ENCODE measurements at places on chromosomes 11 and 22. TPM values are rescaled to one million over a fixed set of nuclear protein-coding genes. Genes with fewer than 3 reads are reported as not detected.

USH1C gene
- 81.7 TPM for total RNA-seq

PRPF19 gene
- total RNA-seq, result 61.1 TPM

ROM1 gene
- 11.9 TPM for total RNA-seq

PEX26 gene
- total RNA-seq, result 123 TPM

SYT9 gene
- 0.57 TPM for total RNA-seq

OR4A16 gene
- total RNA-seq, result not detected

TESMIN gene
- 4.8 TPM for total RNA-seq

DNA sequence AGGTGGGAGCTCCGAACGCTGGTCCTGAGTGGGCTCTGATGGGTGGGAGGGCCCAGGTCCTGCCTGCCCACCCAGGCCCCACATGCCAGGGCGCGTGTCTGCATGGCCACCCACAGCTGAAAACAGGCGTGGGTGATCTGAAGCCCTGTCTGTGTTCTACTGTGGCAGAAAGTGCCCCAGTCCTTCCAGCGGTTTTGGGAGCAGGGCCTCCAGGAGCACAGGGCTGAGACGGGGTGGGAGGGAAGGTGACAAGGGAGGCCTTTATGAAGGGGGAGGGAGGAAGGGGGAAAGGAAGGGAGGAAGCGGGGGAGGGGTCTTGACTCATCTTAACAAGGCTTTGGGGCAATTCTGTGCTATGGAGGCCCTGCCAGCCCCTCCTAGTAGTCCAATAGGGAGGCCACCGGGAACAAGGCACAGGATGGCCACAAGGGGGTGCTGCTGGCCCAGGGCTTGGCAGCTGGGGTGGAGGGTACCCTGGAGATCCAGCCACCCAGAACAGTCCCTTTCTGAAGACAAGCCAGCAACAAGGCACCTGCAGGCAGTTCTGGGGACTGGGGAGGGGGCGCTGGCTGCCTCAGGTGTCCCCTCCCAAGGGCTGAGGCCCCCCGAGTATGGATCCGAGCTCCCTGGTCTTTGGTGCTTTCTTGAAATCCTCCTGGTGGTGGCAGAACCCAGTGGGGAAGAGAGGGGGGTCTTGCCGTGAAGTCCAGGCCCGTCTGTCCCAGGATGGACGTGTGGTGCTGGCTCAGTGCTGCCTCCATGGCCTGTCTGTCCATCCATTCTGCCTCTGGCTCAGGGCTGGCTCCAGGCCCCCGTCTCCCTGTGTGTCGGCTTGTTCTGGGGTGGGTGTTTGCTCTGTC is 6.3 kb upstream of the FADS3 start:
- peak; percentile 82 for DNase-seq

DNA sequence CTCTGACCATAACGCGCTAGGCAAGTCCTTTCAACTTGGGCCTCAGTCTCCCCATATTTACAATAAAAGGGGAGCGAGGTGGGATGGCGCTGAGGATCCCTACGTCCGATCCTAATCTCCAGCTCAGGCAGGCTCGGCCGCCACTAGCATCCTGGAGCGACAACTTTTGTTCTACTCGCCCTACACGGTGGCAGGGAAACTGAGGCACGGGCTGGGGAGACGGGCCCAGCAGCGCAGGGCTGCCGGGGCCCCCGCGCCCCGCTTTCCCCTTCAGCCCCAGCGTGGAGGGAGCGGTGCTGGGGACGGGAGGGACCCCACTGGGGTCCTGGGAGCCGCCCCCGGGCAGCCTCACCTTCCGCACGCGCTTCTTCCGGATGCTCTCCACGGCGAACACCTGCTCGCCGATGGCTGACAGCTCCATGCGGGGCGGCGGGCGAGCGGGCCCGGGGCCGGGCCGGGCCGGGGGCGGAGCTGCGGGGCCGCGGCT is 413 bp downstream of the CBX7 start:
- no peak for DNase-seq

DNA sequence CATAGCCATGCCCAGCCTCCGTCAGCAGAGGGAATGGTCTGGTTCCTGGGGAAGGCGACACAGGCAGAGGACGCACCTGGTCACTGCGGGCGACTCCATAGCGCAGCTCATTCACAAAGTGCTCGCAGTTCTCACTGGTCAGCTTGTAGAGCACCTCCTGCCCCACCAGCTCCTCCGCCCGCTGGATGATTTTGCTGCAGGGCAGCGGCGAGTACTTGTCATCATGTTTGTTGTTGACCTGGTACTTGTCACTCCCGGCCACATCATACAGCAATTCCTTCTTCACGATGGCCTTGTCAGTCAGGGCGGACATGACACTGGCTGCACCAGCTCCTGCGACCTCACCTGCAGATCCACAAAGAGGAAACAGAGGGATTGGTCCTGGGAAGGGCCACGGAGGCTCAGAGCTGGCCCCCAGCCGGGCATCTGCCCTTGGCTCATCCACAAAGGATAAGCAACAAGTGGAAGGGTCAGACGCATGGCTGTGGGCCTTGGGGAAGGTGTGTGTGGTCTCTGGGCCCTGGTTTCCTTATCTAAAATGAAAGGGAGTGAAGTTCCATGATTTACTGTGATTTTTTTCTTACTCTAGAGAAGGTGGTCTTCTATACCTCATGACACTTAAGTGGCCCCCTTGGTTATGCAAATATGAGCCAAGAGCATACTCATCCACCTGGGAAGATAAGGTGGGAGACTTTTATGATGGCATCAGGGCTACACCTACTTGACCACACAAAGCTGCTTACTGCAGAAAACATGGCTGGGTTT is 24.0 kb downstream of the PLAAT3 start:
- DNase-seq, result no peak

GRCh38 chr11:77147668-77148321 is 19.7 kb downstream of the MYO7A start:
- DNase-seq, result peak; percentile 59

- no peak for DNase-seq
Measured at GRCh38 chr11:84398017-84398626, 1112.0 kb upstream of the CCDC90B start.

DNA sequence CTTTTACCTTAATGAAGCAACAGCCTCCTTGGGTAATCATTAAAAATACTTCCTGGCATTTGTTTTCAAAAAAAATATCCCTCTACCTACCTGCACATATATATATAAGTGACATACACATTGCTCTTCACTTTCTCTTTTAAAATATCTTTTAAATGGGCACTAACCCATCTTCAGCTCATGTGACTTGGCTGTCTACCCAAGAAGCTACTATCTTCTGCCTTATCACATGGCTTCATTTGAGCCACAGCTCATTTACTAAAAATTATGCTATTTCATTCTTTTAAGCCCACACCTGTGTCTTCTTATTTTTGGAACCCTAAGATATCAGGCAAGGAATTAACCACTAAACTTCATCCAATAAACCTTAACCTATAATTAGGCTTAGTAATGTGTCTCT is 37.0 kb upstream of the SOX6 start:
- no peak for DNase-seq

DNA sequence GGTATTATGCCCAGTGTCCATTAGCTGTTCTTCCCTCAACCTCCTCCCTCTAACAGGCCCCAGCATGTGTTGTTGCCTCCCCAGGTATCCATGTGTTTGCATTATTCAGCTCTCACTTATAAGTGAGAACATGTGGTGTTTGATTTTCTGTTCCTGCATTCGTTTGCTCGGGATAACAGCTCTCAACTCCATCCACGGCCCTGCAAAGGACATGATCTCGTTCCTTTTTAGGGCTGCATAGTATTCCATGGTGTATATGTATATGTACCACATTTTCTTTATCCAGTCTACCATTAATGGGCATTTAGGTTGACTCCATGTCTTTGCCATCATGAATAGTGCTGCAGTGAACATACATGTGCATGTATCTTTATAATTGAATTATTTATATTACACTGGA is 82.8 kb downstream of the PRMT3 start:
- DNase-seq, result no peak

DNA sequence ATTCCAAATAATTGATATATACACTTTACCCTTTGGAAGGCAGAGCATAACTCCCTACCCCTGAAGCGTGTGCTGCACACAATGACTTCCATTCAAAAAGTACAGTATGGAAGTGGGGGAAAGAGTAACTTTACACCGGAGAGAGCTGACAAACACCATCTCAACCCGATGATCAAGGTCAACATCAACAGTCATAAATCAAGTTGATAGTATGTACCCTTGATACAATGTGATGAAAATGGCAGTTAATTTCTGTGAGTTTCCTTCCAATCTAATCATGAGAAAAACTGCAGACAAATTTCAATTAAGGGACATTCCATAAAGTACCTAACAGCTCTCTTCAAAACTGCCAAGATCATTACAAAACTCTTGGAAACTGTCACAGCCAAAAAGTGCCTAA is 6.0 kb upstream of the DEUP1 start:
- DNase-seq, result no peak

DNA sequence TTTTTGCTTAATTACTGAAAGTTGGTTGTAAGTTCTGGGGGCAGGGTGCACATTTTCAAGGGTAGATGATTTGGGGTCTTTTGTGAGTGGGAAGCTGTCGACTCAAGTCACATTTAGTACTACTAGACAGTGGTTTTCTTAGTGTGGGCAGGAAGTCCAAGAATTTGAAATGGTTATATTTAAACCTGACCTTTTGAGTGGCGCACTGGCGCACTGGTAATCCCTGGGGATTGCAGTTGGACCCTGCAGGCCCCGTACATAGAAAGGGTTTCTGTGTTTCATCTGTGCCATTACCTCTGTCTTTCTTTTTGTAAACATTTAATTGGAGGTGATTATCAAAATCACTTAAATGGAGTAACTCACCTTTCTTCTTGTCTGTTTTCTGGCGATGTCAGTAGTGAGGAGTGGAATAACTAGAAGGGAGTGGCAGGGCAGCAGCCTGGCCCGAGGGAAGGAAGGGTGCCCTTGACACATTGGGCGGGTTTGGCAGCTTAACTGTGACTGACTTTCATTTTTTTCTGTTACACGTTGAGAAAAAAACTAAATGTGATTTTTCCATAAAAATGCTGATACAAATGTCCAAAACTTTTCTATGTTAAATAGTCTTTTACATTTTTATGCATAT is 101.8 kb upstream of the GAL start:
- no peak for DNase-seq

- no peak for DNase-seq
Measured at GRCh38 chr11:57126766-57127400, 54.9 kb upstream of the LRRC55 start.

- no peak for DNase-seq
Measured at GRCh38 chr11:95599959-95600586, 189.5 kb downstream of the FAM76B start.

DNA sequence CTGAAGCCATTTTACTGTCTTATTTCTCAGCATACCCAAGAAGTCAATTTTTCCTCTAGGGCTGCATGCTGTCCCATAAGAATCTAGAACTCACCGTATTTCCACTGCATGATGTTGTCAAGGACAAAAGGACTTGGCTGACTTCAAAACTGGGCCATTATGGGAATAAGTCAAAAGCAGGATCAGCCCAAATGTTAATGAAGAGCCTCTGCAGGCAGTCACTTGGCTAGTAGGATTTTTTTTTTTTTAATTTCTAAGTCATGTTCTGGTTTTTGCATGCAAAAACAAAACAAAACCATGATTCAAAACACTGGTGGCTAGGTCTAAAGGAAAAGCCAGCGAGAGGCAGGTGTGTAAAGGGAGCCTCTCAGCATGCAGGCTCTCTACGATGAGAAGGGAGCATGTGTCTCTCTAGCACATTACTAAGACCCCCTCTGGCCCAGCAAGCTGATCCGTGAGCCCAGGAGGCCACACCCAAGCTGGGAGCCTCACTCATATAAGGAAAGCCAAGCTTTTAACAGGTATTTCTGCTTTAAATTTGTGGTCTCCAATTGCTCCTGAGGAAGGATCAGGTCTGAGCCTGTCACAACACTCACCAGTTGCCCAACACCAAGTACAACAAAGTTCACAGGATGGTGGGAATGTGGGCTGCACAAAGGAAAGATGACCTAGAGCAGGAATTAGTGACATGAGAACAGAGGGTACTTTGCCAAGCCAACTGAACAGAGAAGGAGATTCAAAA is 21.4 kb upstream of the STK33 start:
- DNase-seq, result no peak

- no peak for DNase-seq
Measured at GRCh38 chr11:33819278-33820035, 45.1 kb upstream of the FBXO3 start.

DNA sequence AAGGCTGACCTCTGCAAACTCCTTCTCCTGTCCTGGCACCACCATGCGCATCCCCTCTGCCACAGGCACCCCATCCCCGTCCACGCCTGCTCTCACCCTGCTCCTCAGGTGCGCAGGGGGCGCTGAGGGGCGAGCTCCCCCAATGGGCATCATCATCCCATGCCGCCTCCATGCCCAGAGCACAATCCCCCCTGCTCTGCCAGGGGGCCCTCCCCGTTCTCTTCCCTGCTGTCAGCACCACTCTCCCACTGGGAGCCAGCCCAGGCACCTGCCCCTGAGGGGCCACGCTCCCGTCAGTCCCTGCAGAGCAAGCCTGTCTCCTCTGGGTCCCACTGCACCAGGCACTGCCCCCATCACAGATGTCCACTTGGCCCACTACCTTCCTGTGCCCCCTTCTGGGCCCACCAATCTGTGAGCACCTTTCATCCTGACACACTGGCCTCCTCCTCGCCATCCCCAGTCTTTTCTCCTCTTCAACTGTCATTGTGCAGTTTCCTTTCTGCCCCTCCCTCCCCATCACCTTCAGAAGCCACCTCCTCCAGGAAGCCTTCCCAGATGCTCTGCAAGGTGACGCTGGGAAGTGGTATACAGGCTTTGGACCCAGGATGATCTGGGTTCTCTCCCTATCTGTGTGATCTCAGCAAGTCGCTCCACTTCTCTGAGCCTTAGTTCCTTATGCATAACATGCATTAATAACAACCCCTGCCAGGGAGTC is 62.6 kb downstream of the CYTH4 start:
- no peak for DNase-seq

DNA sequence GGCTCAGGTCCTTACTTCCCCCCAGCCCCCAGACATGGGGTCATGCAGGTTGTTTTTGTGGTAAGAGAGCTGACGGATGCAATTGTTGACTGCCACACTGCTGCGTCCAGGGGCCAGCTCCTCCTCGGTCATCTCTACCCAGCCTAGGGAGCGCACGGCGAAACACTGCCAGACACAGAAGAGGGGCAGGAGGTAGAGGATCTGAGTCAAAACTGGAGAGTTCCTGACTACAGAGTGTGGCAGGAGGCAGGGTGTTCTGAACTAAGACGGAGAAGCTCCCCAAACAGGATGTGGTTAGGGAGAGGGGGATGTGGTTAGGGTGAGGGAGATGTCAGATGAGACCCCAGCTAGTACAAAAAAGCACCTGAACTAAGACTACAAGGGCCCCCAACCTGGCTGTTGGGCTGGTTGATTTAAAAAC is 12.3 kb downstream of the SMPD1 start:
- DNase-seq, result no peak

DNA sequence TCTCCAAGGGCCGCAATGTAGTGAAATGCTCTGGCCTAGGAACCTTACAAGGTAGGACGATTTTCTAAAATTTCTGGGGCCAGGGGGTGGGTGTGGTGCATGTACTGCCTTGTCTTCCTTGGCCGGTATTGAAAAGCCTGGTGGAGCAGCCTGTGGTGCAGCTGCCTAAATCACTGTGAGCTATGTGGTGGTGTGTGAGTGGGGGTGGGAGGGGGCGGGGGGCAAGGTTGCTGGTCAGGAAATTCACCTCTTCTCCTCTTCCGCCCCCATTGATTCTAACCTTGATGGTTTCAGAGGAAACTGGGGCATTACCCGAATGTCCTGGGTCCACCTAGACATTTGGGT is 137.2 kb downstream of the DBX1 start:
- no peak for DNase-seq

GRCh38 chr11:34168642-34169420 is 63.4 kb downstream of the NAT10 start:
- no peak for DNase-seq

Measured in mucosa of descending colon (tissue), 3 donors.